Right renal pelvis (tissue), 4 donors: ENCODE measurements at places on chromosomes 5 and 9. TPM values are rescaled to one million over a fixed set of nuclear protein-coding genes. Genes with fewer than 3 reads are reported as not detected.

- DNase-seq = no peak
Observed at GRCh38 chr5:113264046-113264445, 170.7 kb downstream of the TSSK1B start.

GRCh38 chr9:20701060-20701459 lies 17.0 kb downstream of the FOCAD start:
- no peak for DNase-seq

- no peak for DNase-seq
Observed at GRCh38 chr5:117411701-117412100, 837.1 kb upstream of the SEMA6A start.

DNA sequence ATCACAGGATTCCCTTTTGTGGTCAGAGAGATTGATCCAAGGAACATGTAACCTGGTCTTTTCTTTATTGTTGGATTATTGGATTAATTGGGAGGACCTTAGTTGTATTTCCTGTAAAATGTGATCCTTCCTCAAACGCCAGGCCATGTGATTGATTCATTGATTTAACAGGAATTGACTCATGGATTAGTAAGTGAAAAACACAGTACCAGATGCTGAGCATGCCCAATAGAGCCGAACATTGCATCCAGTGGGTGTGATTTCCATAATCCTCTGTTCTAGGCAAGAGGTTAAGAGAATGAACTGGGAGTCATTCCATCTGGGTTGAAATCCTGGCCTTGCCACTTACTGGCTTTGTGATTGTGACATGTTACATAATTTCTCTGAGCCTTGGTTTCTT lies 522.3 kb downstream of the MAT2B start:
- DNase-seq = no peak

Gene UBE2B
- polyA plus RNA-seq = 139 TPM

Gene DRD1
- polyA plus RNA-seq = not detected

GRCh38 chr5:997001-997474 lies 11.6 kb upstream of the NKD2 start:
- DNase-seq = no peak

DNA sequence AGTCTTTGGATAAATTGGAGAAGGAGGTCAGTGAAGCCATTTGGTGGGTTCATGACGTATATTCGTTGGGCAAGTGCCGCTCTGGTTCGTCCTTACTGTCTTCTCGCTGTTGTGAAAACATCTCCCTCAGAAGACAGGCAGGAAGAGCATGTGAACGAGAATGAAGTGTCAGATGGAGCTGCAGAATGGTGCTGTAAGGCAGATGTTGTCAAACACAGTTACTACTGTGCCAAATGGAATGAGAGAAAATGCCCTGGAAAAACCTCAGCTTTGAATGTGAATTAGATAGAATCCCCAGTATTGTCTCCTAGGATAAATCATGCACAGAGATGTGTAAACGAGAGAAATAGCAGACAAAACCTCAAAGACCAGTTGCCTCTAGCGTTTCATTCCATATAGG lies 121.5 kb downstream of the CAMK4 start:
- no peak for DNase-seq

Gene NUTM2G
- polyA plus RNA-seq = 0.53 TPM

DNA sequence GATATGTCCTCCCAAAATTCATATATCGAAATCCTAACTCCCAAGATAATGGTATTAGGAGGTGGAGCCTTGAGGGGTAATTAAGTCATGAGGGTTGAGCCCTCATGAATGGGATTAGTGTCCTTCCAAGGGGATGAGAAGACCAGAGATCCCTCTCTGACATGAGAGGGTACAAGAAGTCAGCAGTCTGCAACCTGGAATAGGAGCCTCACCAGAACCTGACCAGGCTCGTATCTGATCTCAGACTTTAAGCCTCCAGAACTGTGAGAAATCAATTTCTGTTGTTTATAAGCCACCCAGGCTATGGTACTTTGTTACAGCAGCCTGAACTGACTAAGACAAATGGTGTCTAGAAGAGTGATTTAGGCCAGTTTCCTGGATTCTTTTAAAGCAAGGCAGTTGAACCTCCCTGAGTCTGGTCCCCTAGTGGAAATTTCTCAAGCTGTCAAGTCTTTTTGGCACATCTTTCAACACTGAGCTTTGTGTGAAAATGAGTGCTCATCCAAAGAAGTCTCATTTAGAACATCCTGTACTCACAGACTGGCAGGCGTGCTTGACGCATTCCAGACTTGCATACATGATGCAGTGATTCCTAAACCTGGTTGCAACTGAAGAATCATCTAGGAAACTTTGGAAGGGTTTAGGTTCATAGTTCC lies 254.8 kb upstream of the PPP1R2B start:
- no peak for DNase-seq

Gene BHMT2
- 63.8 TPM for polyA plus RNA-seq

Gene FAM240B
- 0.17 TPM for polyA plus RNA-seq

Gene IFNA13
- polyA plus RNA-seq = not detected

DNA sequence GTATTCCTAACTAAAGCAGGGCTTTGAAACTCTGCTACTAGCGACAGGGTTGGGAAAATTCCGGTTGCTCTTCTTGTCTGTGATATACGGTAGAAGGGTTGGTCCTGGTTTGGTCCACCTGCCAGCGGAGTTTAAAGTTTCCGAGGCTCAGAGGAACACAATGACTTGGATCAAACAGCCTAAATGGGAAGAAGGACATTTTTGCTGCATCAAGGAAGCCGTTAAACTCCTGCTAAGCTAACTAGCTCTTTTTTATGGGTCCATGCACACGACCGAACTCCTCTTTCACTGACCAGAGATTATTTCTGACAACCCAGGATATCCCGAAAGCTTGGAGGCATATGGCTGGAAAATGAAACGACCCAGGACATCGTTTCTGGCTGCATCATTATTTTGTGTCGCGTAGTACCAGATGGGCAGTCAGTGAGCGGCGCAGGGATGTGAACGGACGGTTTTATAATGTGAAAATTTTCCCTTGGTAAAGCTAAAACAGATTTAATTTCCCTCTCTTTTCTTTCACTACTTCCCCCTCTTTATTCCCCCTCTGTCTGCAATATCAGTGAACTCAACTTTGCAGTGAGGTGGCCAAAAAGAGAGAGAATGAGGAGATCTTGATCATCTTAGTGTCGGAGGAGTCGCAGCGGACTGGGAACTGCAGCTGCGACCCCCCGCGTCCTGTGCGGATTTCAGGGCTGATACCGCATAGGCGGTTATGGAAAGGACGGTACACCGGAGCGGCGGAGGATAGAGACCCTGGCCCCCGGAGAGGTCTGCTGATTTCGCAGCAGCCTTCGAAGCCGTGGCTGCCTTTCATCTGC lies at the start of gene LURAP1L:
TSS of gene LURAP1L (plus strand) at position 160 of the 818 bp plus-strand sequence. CDS start 696 bp downstream, outside the sequence.
- peak; percentile 63 for DNase-seq

- DNase-seq = no peak
Observed at GRCh38 chr5:174234388-174234787, 188.9 kb downstream of the NSG2 start.

GRCh38 chr9:136241542-136241941 lies 4.1 kb downstream of the QSOX2 start:
- DNase-seq = no peak

DNA sequence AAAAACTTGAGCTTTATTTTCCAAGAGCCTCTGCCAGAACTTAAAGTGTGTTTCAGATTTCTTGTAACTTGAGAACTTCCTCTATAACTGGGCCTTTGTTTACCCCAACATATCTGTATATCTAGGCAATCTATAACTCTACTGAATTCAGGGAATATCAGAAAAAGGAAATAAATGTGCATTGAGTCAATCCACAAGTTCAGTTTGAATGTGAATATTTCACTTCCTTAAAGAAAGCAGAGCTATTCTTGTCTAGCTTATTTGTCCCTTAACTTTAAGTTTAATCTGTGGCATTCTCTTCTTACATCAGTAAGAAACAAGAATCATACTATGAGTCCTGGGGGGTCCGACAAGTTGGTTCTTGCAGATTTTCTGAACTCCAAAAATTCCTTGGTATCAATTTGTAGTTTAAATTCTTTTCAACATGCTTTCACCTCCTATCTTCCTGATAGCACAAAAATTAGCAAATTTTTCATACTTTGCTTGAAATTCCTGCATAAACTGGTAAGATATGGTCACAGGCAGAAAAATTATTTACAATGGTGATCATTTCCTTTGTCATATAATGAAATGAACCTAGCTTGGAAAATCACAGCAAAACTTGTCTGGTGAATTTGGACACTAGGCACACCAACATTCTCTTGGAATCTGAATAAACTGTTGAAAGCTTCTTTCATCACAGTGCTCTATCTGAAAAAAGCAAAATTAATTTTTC lies 19.8 kb upstream of the ITGA1 start:
- no peak for DNase-seq

DNA sequence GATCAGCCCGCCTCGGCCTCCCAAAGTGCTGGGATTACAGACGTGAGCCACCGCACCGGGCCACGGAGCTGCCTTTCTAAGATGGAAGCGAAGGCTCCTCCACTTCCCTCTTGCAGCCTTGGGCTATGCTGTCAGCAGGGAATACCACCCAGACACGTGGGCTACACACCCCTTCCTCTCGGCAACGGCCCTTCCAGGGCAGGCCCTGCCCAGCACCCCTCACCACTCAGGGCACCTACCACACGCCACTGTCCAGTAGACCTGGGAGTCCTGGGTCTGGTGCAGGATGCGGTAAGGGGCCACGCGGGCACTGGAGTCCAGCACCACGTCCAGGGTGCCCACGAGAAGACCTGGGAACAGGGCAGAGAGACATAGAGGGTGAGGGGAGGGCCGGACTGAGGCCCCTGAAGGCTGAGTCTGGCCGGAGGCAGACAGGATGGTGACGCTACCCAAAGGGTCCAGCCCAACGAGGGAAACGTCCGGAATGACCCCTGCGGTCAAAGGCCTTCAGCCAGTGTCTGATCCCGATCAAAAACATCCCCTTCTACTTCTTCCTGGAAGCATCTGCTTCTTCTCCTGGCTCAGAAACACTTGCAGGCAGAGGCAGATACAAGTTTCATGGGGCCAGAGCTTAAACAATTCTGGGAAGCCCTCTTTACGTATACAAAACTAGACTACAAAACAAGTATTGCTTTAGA lies 3.1 kb downstream of the TBC1D9B start:
- no peak for DNase-seq

Gene TUSC1
- 20.3 TPM for polyA plus RNA-seq

DNA sequence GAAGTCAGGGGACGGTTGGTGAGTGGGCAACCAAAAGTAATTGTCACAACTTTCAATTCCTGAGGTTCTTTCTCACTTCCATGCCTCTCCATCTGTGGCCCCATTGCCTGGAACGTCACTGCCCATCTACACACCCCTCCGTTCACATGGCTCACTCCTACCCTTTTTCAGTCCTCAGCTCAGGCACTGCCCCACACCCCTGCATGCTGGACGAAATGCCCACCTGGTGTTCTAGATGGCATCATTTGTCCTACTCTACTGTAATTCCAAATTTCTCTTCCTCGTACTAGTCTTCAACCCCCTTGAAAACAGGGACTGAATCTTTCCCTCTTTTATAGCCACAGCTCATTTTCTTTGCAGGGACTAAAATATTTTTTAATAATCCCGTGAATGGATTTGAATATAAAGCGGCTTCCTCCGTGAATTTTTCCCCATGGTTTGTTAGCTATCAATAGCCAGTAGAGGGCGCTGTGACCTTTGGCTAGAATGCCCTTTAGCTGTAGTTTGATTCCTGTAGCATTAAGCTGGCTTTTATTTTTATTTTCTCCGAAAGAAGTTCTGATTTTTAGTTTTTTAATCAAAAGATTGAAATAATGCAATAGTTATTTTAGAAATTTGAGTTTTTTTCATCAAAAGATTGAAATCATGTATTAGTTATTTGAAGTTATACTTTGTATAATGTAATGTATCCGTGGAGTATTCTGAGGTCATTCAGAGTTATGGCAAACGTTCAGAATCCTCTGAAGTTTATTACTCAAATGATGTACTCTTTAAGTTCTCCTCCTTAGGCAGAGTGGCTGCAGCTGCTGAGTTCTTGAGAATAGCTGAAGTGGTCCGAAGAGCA lies 232.1 kb downstream of the SH3GL2 start:
- DNase-seq = peak; percentile 54

Gene PCDHB3
- 2.9 TPM for polyA plus RNA-seq

- no peak for DNase-seq
Observed at GRCh38 chr9:18825656-18826170, 207.3 kb downstream of the SAXO1 start.

GRCh38 chr9:35869621-35870216 lies 482 bp downstream of the OR13J1 start:
- no peak for DNase-seq

DNA sequence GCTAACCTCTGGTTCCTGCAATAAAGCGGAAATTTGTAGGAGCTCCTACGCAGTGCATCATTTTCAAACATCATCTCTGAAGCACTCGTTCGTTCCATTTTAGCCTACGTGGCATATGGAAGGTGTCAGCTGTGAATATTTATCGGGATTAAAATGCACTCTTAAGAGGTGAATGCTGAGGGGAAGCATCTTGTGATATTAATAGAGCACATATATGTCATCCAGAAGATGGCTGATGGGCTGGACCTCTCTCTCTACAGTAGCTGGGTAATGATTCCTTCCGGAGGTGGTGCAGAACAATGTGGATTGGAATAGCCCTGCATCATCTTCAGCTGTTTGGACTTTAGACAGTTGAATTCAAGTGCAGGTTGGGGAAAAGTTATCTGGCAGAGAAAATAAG lies 478.7 kb downstream of the DMAC1 start:
- no peak for DNase-seq

Gene ZNF462
- polyA plus RNA-seq = 21.5 TPM
